A549 treated with GW870086 at 1 μM for 4 hours (cell line): ENCODE measurements at places on chromosomes 13 and 19. TPM values are rescaled to one million over a fixed set of nuclear protein-coding genes. Genes with fewer than 3 reads are reported as not detected.

The SIGLEC11 gene
- total RNA-seq: 0.07 to 0.10 TPM in 2 of 5 replicates, not detected in the others

The SHKBP1 gene
- total RNA-seq: 102 to 140 TPM (median 128 TPM) in 5 replicates

The RNF17 gene
- total RNA-seq: not detected in 5 replicates

The PRR36 gene
- 0.22 to 0.49 TPM (median 0.41 TPM) in 5 replicates for total RNA-seq

The KASH5 gene
- total RNA-seq: 0.33 TPM in 1 of 5 replicates, not detected in the others

The ZNF284 gene
- 0.38 to 0.61 TPM (median 0.42 TPM) in 5 replicates for total RNA-seq

The MCEMP1 gene
- not detected in 5 replicates for total RNA-seq

The ZNF805 gene
- 1.2 to 2.4 TPM (median 2.0 TPM) in 5 replicates for total RNA-seq

The ZNF682 gene
- not detected in 5 replicates for total RNA-seq

The MAB21L1 gene
- total RNA-seq: not detected in 5 replicates

The CEACAM7 gene
- total RNA-seq: 0.08 to 0.17 TPM in 2 of 5 replicates, not detected in the others

The ZNF556 gene
- 0.05 to 0.40 TPM (median 0.06 TPM) in 3 of 5 replicates, not detected in the others for total RNA-seq

The PBX4 gene
- 1.5 to 2.9 TPM (median 2.2 TPM) in 5 replicates for total RNA-seq
